Left forelimb (tissue), 1 donor: ENCODE measurements at places on chromosomes 16 and 17.

DNA sequence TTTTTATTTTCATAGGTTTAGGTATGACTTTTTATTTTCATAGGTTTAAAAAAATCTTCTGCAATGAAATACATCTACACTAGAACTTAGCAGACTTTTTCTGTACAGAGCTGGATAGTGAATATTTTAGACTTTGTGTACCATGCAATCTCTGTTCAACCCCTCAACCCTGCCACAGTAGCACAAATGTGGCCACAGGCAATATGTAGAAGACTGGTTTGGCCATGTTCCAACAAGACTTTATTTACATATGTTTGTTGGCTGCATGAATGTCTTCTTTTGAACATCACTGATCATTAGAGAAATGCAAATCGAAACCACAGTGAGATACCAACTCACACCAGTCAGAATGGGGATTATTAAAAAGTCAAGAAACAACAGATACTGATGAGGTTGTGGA lies 229.2 kb downstream of the SHISA9 start:
- no peak for DNase-seq

- DNase-seq = peak; percentile 84
Measured at GRCh38 chr17:61411011-61411260, 11.3 kb downstream of the TBX2 start.

GRCh38 chr17:7266784-7267183 lies 4.5 kb upstream of the CLDN7 start:
- DNase-seq = no peak

- peak; percentile 28 for DNase-seq
Measured at GRCh38 chr17:57665696-57666095, 79.4 kb downstream of the CCDC182 start.

- DNase-seq = no peak
Measured at GRCh38 chr17:73630531-73630930, 13.7 kb downstream of the SDK2 start.

DNA sequence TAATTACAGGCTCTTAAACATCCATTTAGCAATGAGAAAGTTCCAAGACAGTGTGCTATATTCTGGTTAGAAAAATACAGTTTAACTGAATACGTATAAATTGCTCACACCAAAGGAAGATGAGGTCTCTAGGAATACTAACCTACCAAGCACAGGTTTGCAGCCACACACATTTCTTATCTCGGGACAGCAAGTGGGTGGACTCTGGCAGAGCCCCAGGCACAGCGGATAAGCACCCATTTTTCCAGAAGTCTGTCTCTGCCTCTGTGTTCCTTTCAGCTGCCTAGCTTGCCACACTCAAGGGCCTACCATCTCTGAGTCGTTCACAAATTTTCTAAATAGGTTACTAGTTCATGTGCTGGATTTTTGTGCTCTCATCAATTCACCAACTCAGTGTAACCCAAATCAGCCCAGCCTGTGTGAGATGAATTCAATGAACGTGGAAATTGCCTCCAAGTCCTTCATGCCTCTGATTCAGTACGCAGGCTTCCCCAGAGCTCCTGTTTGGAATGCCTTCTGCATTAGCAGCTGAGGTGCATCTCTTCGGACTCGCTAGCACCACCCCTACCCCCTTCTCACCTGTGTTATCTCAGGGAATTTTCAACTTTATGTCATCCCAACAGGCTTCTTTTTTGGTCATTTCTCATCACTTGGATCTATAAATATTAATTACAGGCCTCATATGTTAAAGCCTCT lies 581.0 kb upstream of the CDH11 start:
- no peak for DNase-seq

DNA sequence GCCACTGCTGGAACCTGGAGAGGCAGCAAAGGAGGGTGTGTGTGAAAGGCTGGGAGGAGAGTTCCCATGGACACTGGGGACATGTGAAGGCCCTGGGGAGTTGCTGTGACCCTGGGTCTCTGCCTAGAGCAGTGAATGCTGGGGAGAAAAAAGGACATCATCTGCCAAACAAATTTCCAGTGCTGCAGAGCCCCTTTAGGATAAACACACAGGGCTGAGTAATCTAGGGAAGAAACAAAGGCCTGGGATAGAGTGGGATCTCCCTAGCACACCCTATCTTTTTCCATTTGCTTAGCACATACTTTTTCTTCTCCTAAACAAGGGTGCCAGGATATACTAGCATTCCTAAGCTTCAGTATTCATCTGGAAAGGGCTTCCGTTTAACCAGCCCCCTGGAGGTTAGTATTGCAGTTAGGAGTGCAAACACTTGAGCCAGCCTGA lies 3.3 kb upstream of the HIGD1B start:
- no peak for DNase-seq

- peak; percentile 83 for DNase-seq
Measured at GRCh38 chr17:78970834-78971755, 8.6 kb downstream of the LGALS3BP start.

GRCh38 chr16:69073181-69073702 lies 32.2 kb upstream of the HAS3 start:
- no peak for DNase-seq

DNA sequence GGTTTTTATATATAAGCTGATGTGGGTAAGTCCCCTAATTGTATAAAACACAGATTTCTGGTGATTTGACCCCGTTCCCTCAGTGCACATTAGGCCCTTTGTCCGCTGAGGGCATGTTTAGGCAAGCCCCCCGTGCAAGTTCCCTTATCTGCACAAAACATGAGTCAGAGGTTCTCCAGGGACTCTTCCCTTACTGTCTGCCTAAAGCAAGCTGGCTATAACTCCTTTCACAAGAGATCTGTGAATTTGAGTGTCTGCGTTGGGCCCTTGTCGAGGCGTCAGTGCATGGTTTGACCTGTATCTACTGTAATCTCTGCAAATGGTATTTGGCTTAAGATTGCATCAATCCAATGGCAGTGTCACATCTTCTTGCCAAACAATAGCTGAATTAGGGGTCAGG lies 712.8 kb downstream of the CDH8 start:
- no peak for DNase-seq

GRCh38 chr16:51095084-51095881 lies 55.8 kb downstream of the SALL1 start:
- no peak for DNase-seq

GRCh38 chr17:57911834-57912673 lies 43.2 kb downstream of the CUEDC1 start:
- DNase-seq = peak; percentile 91

- DNase-seq = peak; percentile 42
Measured at GRCh38 chr16:22324787-22325597, 27.8 kb downstream of the POLR3E start.

GRCh38 chr17:57999496-58000017 lies 7.5 kb downstream of the SRSF1 start:
- no peak for DNase-seq

DNA sequence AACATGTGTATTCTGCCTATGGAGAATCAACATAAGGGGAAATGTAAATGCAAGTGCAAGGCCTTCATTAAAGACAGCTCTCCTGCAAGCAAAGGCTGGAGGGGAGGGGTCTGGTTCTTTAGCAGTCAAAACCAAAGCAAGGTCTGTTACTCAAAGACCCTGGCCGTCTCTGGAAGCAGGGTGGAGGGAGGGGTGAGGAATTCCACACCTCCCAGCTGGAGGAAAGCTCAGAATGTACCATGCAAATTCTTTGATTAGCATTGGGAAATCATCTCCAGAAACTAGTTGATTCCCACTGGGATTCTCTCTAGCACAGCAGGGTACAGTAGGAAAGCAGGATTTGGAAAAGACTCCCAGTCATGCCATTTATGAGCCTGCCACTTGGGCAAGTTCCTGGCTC lies 77.3 kb upstream of the ASIC2 start:
- DNase-seq = no peak

DNA sequence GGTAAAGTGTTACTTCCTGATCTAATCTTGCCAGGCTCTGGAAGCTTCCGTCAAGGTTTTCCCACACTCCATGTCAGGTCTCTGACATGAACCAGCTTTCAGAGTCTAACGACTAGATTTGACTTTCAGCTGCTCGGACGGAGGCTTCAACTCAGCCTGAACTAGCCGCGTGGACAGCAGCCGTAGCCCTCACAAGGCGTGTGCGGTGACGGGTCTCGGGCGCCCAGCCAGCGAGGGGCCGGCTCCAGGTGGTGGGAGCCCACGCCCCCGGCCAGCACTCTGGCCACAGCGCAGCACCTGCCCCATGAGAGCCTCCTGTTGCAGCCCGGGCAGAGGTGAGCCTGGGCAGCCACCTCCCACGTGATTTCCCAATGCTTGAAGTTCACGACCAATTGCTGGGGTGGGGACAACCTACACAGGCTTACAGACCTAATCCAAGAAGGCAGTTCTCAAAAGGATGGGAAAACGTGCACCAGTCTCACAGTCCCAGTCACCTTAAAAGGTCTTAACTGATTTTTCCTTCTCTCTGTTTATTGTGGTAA lies 45.5 kb downstream of the TBC1D16 start:
- DNase-seq = no peak

DNA sequence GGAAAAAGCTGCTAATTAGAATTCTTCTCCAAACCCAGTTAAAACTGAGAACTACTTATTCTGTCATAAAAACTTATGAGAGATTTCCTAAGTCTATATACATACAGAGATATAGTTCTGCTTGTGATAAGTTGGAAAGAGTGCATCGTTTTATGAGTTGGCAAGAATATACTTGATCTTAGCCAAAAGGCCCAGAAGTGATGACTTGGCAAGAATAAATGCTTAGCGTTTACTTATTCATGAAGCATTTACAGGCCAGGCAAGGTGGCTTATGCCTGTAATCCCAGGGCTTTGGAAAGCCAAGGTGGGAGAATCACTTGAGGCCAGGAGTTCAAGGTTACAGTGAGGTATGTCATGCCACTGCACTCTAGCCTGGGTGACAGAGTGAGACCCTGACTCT lies 81.7 kb downstream of the CYB561 start:
- DNase-seq = no peak

GRCh38 chr17:45042346-45043120 lies 8.9 kb downstream of the DCAKD start:
- DNase-seq = no peak

GRCh38 chr17:81976332-81977210 lies 858 bp upstream of the ASPSCR1 start:
- DNase-seq = no peak

- DNase-seq = no peak
Measured at GRCh38 chr16:15575293-15576049, 67.5 kb downstream of the MARF1 start.

DNA sequence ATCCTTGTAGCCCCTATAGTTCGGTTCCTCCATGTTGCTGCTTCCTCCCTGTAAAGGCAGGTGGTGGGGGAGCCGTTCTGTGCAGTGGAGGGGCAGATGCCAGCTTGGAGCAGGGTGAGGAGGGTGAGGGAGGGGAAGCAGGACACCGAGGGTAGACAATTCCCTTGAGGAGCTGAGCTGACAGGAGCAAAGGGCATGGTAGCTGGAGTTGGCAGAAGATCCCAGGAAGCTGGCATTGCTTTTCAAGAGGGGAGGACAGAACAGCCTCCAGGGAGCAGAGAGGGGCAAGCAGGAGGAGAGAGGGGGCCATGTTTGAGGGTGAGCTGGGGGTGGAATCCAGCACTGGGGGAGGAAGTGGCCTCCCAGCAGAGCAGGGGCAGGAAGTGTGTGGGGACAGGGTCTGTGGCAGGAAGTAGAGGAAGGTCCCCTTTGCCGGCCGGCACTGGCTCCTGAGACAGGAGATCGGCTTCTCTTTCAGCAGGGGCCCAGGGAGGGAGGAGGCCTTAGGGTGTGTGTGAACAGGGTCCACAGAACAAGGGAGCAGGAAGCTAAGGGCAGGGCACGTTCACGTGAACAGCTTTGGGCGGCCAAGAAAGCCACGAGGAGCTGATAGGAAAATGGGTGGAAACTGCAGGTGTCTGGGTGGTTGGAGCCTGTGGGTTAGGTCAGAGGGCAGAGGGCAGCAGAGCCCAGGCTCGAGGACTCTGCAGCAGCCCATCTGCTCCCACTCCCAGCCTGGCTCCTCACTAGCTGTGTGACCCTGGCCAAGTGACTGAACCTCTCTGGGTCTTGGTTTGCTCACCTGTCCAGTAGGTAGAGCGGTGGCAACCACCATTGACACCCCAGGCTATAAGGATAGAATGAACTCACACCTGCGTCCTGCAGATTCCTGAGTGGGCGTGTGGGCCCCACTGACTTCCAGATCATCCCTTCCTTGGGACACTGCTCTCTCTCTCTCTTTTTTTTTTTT lies 17.5 kb upstream of the SPNS2 start:
- DNase-seq = no peak

- no peak for DNase-seq
Measured at GRCh38 chr17:7354262-7354843, 603 bp upstream of the TMEM95 start.

GRCh38 chr17:45414990-45415881 lies 17.4 kb downstream of the ARHGAP27 start:
- DNase-seq = no peak

- no peak for DNase-seq
Measured at GRCh38 chr16:3881499-3881990, 1.0 kb upstream of the CREBBP start.

DNA sequence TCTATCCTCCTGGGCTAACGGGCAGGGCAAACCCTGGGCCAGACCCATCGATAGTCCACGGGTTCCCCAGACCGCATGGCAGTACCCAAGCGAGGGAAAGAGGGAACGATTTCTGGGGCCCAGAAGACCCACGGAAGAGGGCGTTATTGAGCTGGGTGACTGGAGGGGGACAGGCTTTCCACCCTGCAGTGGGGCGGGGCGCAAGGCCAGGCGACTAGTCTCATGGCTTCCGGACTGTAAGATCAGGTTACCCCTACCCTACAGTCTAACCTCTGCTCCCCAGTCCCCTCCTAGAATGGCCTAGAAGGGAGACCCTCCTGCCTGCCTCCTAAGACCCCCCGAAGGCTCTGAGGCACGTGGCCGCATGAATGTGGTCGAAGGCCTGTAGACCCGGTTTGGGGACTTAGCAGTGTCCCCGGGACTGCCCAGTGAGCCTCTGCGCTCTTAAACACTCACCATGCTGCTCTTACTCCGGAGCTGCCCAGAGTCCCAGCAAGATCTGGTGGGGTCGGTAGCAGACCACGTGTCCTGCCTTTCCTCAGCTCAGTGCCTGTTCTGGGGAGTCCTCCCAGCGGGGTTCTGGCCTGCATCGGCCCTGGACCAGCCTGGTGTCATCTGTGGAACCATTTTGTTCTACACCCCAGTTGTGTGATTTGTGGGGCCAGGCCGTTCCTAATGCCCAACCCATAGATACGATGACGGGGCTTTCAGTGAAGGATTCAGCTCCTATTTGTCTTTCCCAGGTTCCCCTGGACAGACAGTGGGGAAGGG lies 13.2 kb upstream of the AURKB start:
- peak; percentile 82 for DNase-seq

DNA sequence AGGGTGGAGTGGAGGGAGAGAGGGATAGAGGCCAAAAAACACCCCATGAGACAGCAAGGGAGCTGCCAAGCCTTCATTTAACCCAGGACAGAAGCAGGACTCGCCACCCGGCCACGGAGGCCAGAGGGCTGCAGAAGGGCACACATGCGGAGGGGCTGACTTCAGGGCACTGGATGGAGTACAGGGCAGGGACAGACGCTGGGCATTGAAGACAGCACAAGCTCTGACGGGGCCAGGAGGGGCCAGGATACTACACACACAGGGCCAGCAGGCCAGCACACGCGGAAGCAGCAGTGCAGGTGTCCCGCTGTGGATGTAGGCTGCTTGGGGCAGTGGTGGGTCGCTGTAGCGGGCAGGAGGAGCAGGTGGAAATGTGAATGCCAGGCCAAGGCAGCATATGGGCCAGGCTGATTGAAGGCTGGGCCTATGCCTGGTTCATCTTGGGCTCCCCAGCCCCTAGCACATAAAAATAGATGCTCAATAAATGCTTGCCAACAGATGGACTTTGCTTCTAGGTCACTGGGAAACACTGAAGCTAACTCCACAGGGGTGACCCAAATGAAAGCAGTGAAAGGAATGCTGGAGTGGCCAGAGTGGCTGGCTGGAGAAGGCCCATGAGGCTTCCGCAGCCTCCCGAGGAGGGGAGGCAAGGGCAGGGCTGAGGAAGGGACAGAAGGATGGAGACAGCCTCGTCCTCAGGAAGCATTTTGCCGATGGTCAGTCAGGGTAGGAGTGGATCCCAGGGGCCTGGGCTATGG lies 61.6 kb downstream of the GNA13 start:
- DNase-seq = no peak
